ENCODE measurements at places on chromosomes 6 and 20. TPM values are rescaled to one million over a fixed set of nuclear protein-coding genes. Genes with fewer than 3 reads are reported as not detected.

The TXNDC5 gene
- 172 TPM for total RNA-seq

The KHDC1L gene
- not detected for total RNA-seq

The DHX16 gene
- total RNA-seq = 27.4 TPM

The TAB2 gene
- 57.4 TPM for total RNA-seq

The SLC17A3 gene
- total RNA-seq = not detected

The VWA7 gene
- total RNA-seq = 1.5 TPM

The NCOA7 gene
- total RNA-seq = 10.3 TPM

GRCh38 chr6:13413900-13414555, 73.4 kb downstream of the GFOD1 start:
- H3K36me3 ChIP-seq = no peaks in the 10 kb centered on the region
- DNase-seq = no peak
- H3K4me1 ChIP-seq = peaks cover 6% of the 10 kb centered on the region
- no peak overlapping the region for H3K4me3 ChIP-seq

GRCh38 chr6:42251911-42252637, 34.4 kb upstream of the MRPS10 start:
- no peaks in the 10 kb centered on the region for H3K27me3 ChIP-seq
- H3K4me1 ChIP-seq = peaks cover 5% of the 10 kb centered on the region
- no peak overlapping the region for H3K4me3 ChIP-seq
- DNase-seq = no peak

- no peak overlapping the region for H3K27ac ChIP-seq
- no peaks in the 10 kb centered on the region for H3K4me1 ChIP-seq
- no peak overlapping the region for H3K4me3 ChIP-seq
- H3K36me3 ChIP-seq = no peaks in the 10 kb centered on the region
- no peaks in the 10 kb centered on the region for H3K27me3 ChIP-seq
- DNase-seq = no peak
These were observed 48.9 kb upstream of the TBC1D7 start for GRCh38 chr6:13377054-13377758.

GRCh38 chr6:74167976-74168375, 472.0 kb downstream of the CD109 start:
- H3K4me3 ChIP-seq = no peak overlapping the region
- no peak for DNase-seq
- H3K4me1 ChIP-seq = no peaks in the 10 kb centered on the region
- no peak overlapping the region for H3K27ac ChIP-seq
- no peaks in the 10 kb centered on the region for H3K27me3 ChIP-seq

DNA sequence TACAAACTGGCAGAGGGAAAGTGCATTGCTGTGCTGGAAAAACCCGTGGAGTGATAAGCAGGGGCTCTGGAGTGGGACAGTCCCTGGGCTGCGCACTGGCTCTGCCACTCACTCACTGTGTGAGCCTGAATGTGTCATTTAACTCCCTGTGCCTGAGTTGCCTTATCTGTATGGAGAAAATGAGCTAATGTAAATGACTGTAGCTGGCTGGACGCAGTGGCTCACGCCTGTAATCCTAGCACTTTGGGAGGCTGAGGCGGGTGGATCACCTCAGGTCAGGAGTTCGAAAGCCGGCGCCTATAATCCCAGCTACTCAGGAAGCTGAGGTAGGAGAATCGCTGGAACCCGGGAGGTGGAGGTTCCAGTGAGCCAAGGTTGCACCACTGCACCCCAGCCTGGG, 18.4 kb upstream of the RPN2 start:
- H3K27ac ChIP-seq = no peak overlapping the region
- H3K4me3 ChIP-seq = no peak overlapping the region
- H3K4me1 ChIP-seq = no peaks in the 10 kb centered on the region
- no peak for DNase-seq
- no peaks in the 10 kb centered on the region for H3K36me3 ChIP-seq
- no peaks in the 10 kb centered on the region for H3K27me3 ChIP-seq

GRCh38 chr6:170271771-170272314, 19.0 kb downstream of the DLL1 start:
- no peaks in the 10 kb centered on the region for H3K27me3 ChIP-seq
- no peak overlapping the region for H3K27ac ChIP-seq
- no peak for DNase-seq
- no peaks in the 10 kb centered on the region for H3K4me1 ChIP-seq

DNA sequence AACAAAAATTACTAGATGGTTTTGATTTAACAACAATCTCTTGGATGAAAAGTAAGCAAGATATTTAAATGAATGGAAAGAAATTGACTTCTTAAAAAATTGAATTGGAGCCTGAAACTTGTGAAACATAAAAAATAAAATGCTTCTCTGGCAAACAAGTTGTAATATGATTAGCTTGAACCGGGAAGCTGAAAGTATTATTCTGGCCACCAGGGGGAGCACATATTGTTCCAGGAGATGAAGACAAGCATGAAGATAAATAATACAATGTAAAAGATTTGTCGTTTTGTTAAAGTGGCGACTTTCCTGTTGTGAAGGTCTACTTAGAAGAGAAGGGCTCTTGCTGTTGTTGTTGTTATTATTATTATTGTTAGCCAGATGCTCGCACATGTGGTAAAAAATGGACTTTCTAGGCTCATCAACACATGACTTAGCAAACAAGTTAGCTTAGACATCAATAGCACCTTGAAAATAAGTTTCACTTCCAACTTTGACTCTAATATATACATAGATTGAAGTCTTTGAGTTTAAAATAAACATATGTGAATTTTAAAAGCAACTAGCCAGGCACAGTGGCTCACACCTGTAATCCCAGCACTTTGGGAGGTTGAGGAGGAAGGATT, 14.2 kb downstream of the PAX1 start:
- no peak overlapping the region for H3K4me3 ChIP-seq
- no peak for DNase-seq
- no peaks in the 10 kb centered on the region for H3K36me3 ChIP-seq
- H3K27ac ChIP-seq = no peak overlapping the region
- H3K27me3 ChIP-seq = peaks cover 39% of the 10 kb centered on the region

GRCh38 chr6:15365273-15365687, 119.4 kb downstream of the JARID2 start:
- no peak overlapping the region for H3K27ac ChIP-seq
- H3K36me3 ChIP-seq = peaks cover 6% of the 10 kb centered on the region
- H3K4me3 ChIP-seq = no peak overlapping the region
- peaks cover 38% of the 10 kb centered on the region for H3K4me1 ChIP-seq

GRCh38 chr6:88502391-88502790, 336.2 kb upstream of the CNR1 start:
- no peaks in the 10 kb centered on the region for H3K27me3 ChIP-seq
- H3K4me3 ChIP-seq = no peak overlapping the region
- no peak for DNase-seq
- no peaks in the 10 kb centered on the region for H3K36me3 ChIP-seq
- no peak overlapping the region for H3K27ac ChIP-seq

- no peak for DNase-seq
- H3K27ac ChIP-seq = no peak overlapping the region
- no peaks in the 10 kb centered on the region for H3K4me1 ChIP-seq
- no peak overlapping the region for H3K4me3 ChIP-seq
- peaks cover 3% of the 10 kb centered on the region for H3K36me3 ChIP-seq
These were observed 270.9 kb upstream of the SULF2 start for GRCh38 chr20:48056218-48056617.

- no peak for DNase-seq
- H3K27ac ChIP-seq = no peak overlapping the region
These were observed 44.1 kb downstream of the NEDD9 start for GRCh38 chr6:11188161-11188915.

DNA sequence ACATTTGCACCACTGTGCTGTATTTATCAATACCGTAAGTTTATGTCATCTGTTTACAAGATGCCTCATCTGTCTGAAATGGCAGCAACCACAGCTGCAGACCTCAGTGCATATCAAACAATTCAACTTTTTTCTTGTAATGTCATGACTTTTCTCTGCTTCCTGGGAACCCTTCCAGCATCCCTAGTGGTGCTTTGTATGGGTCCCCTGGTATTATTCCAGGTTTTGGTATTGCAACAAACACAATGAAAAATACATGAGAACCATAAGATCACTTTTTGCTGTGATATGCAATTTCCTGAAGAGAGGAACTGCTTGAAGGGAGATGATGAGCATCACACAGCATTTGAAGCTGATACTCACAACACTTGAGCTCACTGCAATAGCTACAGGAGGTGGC, 12.0 kb upstream of the TXNDC5 start:
- no peaks in the 10 kb centered on the region for H3K27me3 ChIP-seq
- H3K4me3 ChIP-seq = no peak overlapping the region
- no peaks in the 10 kb centered on the region for H3K36me3 ChIP-seq
- no peak overlapping the region for H3K27ac ChIP-seq

GRCh38 chr20:53943522-53944291, 126.7 kb downstream of the BCAS1 start:
- peaks cover 19% of the 10 kb centered on the region for H3K4me1 ChIP-seq
- H3K36me3 ChIP-seq = no peaks in the 10 kb centered on the region
- no peak overlapping the region for H3K4me3 ChIP-seq
- no peak overlapping the region for H3K27ac ChIP-seq

DNA sequence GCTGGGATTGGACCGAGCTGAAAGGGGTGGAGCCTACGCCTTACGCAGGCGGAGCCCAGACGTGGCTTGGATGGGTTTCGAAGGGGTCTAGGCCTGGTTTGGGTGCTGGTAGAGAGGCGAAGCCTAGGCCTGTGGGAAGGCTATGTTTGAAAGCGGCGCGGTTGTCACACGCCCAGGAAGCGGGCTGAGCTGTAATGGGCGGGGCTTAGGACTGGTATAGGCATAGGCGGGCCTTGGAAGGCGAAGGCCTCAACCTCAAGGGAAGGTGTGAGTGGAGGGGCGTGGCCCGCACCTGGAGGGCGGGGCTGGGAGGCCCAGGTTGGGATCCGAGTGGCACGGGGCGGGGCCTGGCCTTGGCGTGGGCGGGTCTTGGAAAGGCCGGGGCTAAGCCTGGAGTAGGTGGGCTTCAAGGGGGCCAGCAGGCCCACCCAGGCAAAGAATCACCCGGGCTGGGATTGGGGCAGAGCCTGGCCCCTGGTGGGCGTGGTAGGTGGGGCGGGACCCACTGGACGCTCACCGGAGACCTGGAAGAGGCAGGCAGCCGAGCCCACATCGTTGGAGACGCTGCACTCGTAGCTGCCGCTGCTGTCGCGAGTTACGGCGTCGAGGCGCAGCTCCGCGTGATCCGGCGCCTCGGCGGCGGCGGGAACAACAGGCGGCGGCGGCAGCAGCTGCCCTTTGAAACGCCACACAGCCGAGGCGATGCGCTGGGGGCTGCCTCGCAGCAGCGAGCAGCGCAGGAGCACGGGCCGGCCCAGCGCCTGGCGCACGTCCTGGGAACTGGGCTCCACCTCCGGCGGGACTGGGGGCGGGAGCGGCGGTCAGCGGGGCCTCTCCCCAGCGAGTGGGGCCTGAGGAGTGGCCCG, 49.0 kb downstream of the MDGA1 start:
- H3K4me1 ChIP-seq = peaks cover 10% of the 10 kb centered on the region
- DNase-seq = peak; percentile 100
- peaks cover 26% of the 10 kb centered on the region for H3K27me3 ChIP-seq
- H3K4me3 ChIP-seq = peak overlapping the region; percentile 54

- H3K4me1 ChIP-seq = no peaks in the 10 kb centered on the region
- no peak for DNase-seq
- no peak overlapping the region for H3K4me3 ChIP-seq
- no peaks in the 10 kb centered on the region for H3K36me3 ChIP-seq
- H3K27ac ChIP-seq = no peak overlapping the region
These were observed 136.0 kb upstream of the TOP1 start for GRCh38 chr20:40892642-40893041.

GRCh38 chr6:139154881-139155547, 20.1 kb downstream of the HECA start:
- no peaks in the 10 kb centered on the region for H3K4me1 ChIP-seq
- H3K27ac ChIP-seq = no peak overlapping the region

GRCh38 chr6:142845143-142845571, 99.8 kb downstream of the HIVEP2 start:
- no peak for DNase-seq
- no peaks in the 10 kb centered on the region for H3K36me3 ChIP-seq
- no peak overlapping the region for H3K4me3 ChIP-seq
- peaks cover 13% of the 10 kb centered on the region for H3K4me1 ChIP-seq
- no peak overlapping the region for H3K27ac ChIP-seq

- H3K4me3 ChIP-seq = no peak overlapping the region
- peaks cover 46% of the 10 kb centered on the region for H3K36me3 ChIP-seq
- H3K27ac ChIP-seq = no peak overlapping the region
- DNase-seq = no peak
- H3K27me3 ChIP-seq = no peaks in the 10 kb centered on the region
These were observed 17.4 kb upstream of the CSE1L start for GRCh38 chr20:49028684-49029083.

GRCh38 chr6:48067148-48067712, 43.8 kb downstream of the PTCHD4 start:
- peaks cover 17% of the 10 kb centered on the region for H3K27me3 ChIP-seq
- H3K4me3 ChIP-seq = no peak overlapping the region
- H3K4me1 ChIP-seq = peaks cover 6% of the 10 kb centered on the region
- H3K36me3 ChIP-seq = no peaks in the 10 kb centered on the region

Data from H1 (cell line).